Jurkat, Clone E6-1 (cell line): ENCODE measurements at places on chromosomes 5 and 9.

GRCh38 chr9:119611565-119611964, 242.3 kb upstream of the BRINP1 start:
- DNase-seq, result no peak

GRCh38 chr5:29744618-29745017, 1448.9 kb upstream of the CDH6 start:
- no peak for DNase-seq

- no peak for DNase-seq
Observed at GRCh38 chr5:54460181-54460919, 4.9 kb downstream of the HSPB3 start.

GRCh38 chr9:81822967-81823366, 105.3 kb upstream of the SPATA31D4 start:
- DNase-seq, result no peak

DNA sequence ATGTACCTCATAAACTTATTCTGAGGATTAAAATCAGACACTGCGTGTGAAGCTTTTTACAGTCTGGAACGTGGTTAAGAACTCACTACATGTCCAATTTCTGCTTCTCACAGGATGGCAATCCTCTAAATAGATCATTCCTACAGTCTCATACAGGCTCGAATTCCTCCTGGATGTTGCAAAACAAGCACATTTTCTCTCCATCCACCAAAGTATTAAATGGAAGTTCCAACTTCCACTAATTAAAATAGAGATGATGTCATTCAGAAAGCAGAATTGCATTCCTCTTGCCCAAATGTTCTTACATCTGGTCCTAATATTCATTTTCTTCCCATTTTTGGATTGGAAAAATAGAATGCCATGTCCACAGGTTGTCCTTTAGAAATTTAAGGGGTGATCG, 145.5 kb upstream of the PCA3 start:
- DNase-seq, result no peak

DNA sequence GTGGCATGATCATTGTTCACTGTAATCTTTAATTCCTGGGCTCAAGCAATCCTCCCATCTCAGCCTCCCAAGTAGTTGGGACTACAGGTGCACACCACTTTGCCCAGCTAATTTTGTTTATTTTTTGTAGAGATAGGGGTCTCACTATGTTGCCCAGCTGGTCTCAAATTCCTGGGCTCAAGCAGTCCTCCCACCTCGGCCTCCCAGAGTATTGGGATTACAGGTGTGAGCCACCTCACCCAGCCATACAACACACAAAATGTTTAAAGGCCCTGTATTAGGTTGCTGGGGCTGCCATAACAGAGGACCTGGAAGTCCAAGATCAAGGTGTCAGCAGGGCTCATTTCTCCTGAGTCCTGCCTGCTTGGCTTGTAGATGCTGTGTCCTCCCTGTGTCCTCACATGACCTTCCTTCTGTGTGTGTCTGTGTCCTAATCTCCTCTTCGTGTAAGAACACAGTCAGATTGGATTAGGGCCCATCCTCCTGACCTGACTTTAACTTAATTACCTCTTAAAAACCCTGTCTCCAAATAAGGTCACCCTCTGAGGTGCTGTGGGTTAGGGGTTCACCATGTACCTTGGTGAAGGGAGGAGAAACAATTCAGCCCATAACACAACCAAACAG, 5.4 kb downstream of the UBE2QL1 start:
- DNase-seq, result no peak

DNA sequence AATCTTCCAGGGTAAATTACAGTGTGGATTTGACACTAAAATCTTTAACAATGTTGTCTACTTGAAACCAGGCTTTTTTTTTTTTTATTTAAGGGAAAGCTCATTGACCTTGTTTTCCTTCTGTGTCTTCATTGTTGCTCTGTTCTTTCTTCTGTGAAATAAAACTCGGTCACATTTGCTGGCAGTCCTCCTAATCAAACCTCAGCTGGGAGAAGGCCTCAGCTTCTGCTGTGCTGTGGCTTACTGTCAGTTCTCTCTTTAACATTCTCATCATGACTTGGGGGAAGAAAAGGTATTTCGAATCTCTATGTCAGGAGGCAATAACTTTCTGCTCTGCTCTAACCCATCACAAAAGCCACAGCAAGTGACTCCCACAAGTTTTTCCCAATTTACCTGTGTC, 268.9 kb downstream of the ZNF608 start:
- no peak for DNase-seq

- DNase-seq, result no peak
Observed at GRCh38 chr9:133347515-133347984, 381 bp downstream of the MED22 start.

DNA sequence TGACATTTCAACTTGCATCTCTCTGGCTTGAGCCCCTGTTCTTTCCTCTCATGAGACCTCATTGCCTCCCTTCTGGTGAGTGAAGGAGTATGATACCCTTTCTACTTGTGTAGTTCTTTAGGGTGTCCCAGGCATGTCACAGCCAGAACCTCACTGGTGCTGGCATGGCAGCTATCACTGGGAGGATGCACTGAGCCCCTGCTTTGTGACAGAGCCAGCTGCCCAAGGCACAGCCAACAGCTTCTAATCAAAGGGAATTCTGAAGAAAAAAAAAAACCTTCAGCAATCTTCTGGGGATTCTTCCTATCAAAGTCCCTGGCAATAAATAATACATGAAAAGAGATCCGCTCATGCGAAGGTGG, 652.6 kb upstream of the KLF4 start:
- DNase-seq, result no peak

DNA sequence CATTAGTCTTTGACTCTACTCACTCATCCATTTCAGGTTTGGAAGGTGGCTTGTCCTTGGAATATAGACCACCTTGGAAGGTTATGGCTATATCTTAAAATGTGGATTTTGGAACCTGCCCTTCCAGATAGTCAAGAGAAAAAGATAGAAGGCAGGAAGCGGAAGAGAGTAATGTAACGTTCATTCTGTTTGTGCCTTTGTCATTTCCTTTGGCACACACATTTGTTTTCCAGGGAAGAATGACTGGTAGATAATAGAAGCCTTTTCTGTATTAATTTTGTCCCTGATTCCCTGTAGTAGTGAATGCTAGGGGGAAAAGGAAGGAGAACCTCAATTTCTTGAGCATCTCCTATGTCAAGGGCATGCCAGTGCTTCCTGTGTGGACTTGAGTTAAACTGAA, 54.7 kb downstream of the PPIC start:
- no peak for DNase-seq

- no peak for DNase-seq
Observed at GRCh38 chr9:98807070-98807813, at the start of gene GALNT12. Gene GALNT12, plus strand, starts transcription at chr9:98807670. Its CDS starts 29 bp downstream, at chr9:98807699.

GRCh38 chr5:96214442-96215197, 218.4 kb downstream of the PCSK1 start:
- no peak for DNase-seq

- DNase-seq, result no peak
Observed at GRCh38 chr9:135294836-135295235, 184.7 kb upstream of the PPP1R26 start.
